Skeletal muscle cell (primary cell): ENCODE measurements at places on chromosomes 11 and 22.

DNA sequence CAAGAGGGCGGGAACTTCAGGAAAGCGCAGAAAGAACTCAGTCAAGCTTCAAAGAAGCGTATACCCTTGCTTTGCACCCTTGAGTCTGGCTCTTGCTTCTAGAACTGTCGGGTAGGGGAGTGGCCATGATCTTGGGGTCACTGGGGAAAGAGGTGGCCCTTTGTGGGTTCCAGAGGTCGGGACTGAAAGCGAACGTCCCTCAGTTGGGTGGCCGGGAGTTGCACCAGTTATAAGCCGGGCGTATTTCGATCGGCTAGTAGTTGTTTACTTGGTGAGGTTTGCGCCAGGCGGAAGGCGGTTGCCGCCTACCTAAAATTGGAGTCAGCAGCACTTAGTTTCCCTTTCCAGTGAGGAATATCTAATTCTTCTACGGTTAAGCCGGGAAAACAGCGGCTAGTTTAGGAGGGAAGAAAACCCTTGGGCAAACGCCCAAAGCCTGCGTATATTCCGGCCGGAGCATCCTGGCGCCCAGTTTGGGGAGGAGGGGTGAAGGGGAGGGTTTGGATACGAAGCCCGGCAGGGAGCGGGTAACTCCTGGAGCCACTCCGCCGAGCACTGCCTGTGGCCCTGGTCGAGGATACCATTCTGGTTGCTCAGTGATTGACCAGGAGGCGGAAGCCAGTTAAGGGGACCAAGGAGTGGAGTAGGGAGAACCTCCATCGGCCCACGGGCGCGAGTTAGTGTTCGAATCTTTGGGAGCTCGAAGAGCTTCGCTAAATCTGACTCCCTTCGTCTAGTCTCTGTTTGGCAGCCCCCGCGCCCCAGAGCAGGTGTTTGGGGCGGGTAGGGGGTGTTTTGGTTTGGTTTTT, 807 bp upstream of the WT1 start:
- DNase-seq, result no peak

DNA sequence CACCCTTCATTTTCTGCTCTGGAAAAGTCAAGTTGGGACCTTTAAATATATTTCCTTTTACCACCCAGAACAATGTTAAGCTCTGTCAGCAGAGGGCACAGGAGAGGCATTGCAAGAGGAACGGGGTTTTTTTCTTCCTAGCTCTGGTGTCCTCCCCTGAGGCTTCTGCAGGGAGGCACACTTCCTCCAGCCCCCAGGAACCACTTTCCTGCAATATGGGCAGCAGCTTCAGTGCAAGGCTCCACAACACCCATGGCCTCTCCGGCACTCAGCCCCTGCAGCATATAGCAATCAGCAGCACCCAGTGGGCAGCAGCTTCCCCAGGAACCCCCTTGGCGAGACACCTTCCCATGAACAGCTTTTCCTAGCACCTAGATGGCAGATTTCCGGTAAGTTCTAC, 101.4 kb downstream of the SYT9 start:
- no peak for DNase-seq

DNA sequence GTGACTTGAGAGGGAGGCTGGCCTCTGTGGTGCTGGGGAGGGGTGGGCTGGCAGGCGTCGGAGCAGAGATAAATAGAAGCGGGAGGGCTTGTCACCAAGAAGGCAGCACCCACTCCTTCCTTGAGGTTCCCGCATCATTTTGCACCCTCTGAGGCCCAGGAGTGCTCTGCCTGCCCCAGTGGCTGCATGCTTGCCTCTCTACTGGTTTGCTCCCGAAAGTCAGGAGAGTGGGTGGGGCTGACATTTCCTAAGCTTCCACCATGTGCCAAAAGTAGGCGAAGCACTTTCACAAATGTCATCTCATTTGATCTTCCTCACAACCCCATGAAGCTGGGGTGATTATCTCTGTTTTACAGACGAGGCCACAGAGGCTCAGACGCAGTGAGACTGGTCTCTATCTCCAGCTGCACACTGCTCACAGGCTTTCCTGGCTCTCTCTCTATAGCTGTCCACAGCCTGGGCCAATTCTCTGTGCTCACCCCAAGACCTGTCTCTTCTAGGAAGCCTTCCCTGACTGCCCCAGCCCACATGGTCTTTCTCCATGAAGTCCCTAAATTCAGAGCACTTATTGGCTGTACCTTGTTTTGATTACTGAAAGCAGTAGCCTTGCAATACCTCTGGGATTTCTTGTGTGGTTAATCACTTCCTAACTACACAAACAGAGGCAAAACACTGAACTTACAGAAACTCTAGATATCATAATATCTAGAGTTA, 2.6 kb upstream of the UCP3 start:
- DNase-seq, result peak; percentile 39

DNA sequence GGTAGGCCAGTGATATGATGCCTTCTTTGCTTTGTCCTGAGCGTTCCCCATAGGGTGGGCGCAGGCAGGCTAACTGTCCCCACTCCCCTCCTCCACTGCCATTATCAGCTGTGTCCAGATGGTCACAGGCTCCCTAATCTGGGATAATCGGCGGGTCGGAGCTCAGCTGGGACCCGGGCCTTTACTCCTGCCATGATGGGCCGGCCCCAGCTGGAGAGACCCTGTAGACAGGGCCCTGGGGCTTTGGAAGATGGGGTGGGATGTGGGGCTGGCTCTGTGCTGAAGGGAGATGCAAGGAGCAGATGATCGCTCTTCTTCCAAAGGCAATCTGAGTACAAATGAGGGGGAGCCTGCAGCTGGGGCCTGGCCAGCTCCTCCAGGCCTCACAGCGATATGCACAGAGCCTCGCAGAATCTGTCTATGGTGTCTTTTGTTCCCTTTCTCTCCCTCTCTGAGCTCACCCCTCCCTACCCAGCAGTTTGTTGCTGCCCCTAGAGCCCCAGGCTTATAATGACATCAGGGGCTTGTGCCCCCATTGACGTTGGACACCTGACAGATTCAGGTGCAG, 11.9 kb downstream of the KLHL35 start:
- DNase-seq, result no peak

DNA sequence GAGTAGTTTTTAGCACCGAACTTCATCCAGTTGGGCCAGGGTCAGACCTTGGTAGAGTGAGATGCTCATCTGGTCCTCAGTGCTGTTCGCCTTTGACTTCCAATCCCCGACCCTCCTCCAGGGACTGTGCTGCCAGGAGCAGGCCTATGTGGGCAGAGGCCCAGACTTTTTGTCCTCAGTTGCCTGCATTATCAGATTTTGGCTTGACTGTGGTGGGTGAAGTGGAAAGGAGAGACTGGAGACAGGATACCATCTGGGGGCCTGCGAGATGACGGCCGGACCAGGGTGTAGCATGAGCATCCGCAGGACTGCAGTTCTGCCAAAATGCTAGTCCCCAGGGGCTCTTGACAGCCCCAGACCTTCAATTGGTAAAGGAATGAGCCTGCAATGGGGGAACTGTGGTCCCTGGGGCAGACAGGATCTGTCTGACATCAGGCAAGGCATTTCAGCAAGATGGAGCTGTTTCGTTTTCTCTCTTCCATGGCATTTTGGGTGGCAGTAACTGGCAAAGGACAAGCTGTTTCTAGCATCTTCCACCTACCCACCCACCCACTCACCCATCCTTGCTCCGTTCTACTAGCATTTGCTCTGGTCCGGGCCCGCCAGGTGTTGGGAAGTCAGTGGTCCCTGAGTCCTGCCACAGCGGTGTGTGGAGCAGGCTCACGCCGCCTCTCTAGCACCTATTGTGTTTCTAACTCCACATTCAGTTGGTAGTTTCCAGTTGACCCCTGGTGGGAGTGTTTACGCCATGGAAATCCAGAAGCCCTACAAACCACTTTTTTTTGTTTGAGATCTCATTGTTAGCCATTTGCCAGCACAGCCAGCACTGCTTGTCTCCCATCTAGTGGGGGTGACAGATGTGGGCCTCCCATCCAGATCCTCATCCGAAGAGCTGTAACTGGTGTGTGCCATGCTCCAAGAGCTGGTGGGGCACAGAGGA, 53.5 kb downstream of the OTOG start:
- DNase-seq, result no peak

- no peak for DNase-seq
These were observed 145.6 kb downstream of the CSNK2A3 start for GRCh38 chr11:11207428-11207827.

DNA sequence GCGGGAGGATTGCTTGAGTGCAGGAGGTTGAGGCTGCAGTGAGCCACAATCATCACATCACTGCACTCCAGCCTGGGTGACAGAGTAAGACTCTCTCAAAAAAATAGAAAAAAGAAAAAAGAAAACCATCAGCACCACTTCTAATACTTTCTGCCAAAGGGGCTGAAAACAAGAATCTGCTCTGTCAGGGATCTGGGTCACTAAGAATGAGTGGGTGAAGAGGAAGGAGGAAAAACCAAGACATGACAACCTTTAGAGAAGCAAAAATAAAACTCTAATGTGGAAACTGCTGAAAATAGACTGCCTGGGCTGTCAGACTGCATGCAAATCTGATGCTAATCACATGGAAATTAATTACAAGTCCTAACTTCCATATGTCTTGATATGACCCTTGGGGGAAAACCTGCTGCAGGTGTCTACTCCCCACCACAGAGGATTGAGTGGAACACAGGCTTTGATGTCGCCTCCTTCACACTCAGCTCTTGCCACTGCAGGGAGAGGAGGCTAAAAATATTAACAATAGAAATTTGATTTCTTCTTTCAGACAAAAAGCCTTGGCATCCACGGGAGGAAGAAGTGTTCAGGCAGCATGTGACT, 62.5 kb upstream of the CRTAM start:
- DNase-seq, result no peak

- DNase-seq, result no peak
These were observed 712.6 kb upstream of the ANO5 start for GRCh38 chr11:21480240-21480639.

DNA sequence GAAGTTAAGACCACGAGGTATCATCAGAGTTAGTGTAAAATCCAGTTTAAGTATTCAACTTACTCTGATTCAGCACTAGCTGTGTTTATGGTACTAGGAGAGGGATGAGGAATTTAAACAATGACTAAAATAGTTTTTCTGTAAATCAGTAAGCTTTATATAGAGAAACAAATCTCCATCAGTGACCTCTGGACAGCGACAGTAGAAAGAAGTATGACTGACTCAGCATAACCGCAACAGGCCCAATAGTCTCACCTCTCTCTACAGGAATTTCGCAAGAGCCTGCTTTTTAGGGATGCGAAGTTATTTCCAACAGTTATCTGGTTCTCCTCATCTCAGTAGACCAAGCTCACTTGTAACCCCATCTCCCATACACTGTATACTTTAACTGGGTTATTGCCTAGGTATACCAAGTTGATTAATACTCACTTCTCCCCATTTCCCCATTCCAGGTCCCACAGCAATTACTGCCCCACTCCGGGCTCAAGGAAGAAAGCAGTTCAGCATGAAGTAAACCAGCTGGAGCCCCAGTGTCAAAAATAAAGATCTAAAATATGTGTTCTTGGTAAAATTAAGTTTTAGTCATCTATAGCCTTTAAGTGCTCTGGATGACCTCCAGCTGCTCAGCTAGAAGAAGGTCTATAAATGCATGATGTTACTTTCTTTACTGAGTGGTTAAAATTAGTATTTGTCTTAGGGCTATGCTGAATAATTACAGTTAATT, 770.6 kb upstream of the CCDC90B start:
- DNase-seq, result no peak

GRCh38 chr11:74717221-74717969, 13.8 kb downstream of the CHRDL2 start:
- DNase-seq, result no peak

GRCh38 chr11:44456544-44457300, 108.7 kb upstream of the CD82 start:
- DNase-seq, result no peak

DNA sequence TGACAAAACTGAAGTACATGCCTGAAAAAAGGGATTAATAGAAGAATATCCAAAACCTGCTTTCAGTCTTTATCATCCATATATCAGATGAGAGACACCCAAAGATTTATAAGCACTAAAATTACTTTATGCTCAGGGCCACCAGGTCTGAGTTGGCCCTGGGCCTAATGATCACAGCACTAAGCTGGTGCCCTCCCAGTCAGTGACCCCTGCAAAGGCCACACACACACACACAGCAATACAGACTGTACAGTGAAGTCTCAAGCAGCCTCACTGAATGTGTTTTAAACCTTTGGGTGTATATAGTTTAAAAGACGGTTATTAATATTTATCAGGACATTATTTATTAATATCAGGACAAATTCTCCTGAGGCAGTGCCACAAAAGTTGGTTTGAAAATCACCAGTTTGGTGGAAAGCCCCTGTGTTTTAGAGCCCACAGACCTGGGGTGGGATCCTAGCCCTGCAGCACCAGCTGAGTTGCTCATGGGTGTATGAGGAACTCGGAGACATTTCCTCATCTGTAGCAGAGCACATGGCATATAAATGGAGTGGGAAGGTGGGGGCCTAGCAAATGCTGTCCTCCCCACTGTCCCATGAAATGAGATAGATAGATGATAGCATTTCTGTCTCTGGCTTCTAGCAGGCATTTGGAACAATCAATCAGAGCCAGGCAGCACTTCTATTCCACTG, 48.4 kb upstream of the HORMAD2 start:
- no peak for DNase-seq

GRCh38 chr11:30585125-30585891, 845 bp downstream of the MPPED2 start:
- no peak for DNase-seq

DNA sequence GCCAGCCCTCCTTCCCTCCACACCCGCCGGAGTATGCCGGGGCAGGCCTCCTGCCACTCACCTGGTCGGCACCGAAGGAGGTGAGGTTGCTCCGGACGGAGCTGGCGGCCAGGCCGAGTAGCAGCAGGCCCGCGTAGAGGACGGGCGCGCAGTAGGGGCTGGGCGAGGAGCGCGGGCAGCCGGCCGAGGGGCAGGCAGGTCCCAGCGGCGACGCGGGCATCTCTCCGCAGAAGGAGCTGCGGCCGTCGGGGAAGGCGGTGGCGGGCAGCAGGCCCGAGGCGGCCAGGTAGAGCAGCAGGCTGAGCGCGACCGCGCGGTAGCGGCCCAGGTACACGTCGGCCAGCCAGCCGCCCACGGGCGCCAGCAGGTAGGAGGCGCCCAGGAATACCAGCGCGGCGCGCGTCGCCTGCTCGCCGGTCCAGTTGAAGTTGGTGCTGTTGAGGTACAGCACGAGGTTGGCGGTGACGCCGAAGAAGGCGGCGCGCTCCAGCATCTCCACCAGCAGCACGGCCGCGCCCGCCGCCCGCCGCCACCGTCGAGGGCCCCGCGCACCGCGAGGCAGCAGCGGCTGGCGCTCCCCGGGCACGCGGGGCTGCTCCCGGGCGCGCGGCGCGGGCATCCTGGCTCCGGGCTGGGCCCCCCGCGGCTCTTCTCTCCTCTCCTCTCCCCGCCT, 907 bp downstream of the SLC15A3 start:
- no peak for DNase-seq

- DNase-seq, result no peak
These were observed 1.6 kb downstream of the IPO7 start for GRCh38 chr11:9386086-9386485.

GRCh38 chr22:42296381-42296853, 26.0 kb upstream of the TCF20 start:
- no peak for DNase-seq

- peak; percentile 84 for DNase-seq
These were observed 241.5 kb downstream of the DDX10 start for GRCh38 chr11:108906329-108906728.

GRCh38 chr22:31737932-31738331, 12.0 kb downstream of the PRR14L start:
- DNase-seq, result no peak

- no peak for DNase-seq
These were observed 38.1 kb upstream of the PCF11 start for GRCh38 chr11:83118814-83119213.
